ENCODE measurements at places on chromosomes 7 and 10.

DNA sequence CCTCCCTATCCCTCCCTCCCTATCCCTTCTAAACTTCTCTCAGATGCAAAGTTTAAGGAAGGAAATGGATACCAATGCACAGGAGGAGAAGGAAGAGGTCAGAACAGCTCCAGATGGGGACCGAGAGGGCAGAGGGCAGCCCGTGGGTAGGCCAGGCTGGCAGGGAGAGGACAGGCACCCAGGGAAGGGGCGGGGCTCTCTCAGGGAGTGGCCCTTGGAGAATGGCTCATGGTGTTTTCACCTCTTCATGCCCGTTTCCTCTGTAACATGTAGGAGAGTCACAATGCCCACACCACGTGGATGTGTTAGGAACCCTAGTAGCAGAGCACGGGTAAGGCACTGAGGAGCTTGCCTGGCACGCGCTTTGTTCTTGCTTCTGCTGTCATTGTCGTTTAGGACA, 264.5 kb downstream of the CELF2 start:
- H3K4me3 ChIP-seq = no peak overlapping the region
- no peak overlapping the region for H3K27ac ChIP-seq
- peaks cover 75% of the 10 kb centered on the region for H3K36me3 ChIP-seq
- ATAC-seq = peak; percentile 31
- H3K4me1 ChIP-seq = no peaks in the 10 kb centered on the region

DNA sequence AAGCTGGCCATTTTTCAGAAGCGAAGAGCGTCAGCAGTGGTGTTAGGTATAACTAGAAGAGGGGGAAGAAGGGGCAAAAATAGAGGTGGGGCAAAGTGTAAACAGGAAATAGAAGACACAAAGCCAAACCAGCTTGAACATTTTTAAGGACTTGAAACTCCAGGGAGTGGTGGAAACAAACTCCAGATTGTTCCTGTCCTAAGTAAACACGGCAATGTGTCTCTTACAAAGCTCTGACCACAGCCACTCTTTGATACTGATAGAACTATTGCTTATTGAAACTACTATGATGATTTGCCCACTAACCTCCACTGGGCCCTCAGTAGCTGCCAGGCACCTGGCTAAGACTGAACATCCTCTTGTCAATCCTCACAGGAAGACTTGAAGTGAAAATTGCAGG, 20.8 kb upstream of the CDH23 start:
- no peak for ATAC-seq
- no peaks in the 10 kb centered on the region for H3K4me1 ChIP-seq
- no peaks in the 10 kb centered on the region for H3K36me3 ChIP-seq
- no peak overlapping the region for H3K27ac ChIP-seq
- H3K4me3 ChIP-seq = no peak overlapping the region

- no peak for ATAC-seq
- H3K4me1 ChIP-seq = no peaks in the 10 kb centered on the region
- no peak overlapping the region for H3K27ac ChIP-seq
- H3K36me3 ChIP-seq = peaks cover 24% of the 10 kb centered on the region
- H3K27me3 ChIP-seq = peaks cover 24% of the 10 kb centered on the region
Measured at GRCh38 chr10:128062331-128062880, 63.8 kb downstream of the MKI67 start.

- no peak overlapping the region for H3K4me3 ChIP-seq
- ATAC-seq = no peak
- peaks cover 12% of the 10 kb centered on the region for H3K27me3 ChIP-seq
- no peak overlapping the region for H3K27ac ChIP-seq
Measured at GRCh38 chr7:135265637-135266036, 32.0 kb downstream of the STRA8 start.

DNA sequence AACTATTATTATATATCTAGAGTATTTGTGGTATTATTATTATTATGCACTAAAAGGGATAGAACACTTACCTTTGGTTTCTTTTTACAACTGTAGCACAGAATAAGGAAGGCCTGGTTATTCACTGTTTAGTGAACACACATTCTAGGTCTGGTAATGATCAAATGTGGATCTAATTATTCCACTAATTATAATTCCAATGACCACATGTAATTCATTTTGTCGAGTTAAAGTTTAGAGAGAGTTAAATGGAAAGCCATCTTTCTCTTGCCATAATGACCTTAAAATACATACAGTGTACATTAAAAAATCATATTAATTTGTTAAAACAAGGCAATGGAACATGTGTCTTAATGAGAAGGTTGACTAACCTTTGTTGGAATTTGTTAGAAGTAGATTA, 147.8 kb downstream of the SEM1 start:
- H3K27ac ChIP-seq = no peak overlapping the region
- H3K27me3 ChIP-seq = no peaks in the 10 kb centered on the region
- no peak for ATAC-seq
- H3K4me3 ChIP-seq = no peak overlapping the region
- H3K36me3 ChIP-seq = no peaks in the 10 kb centered on the region

Measured in gastroesophageal sphincter (tissue), 4 donors.